ENCODE measurements at places on chromosomes 16 and 17.

- DNase-seq, result peak; percentile 11
Observed at GRCh38 chr16:83533193-83533592, 274.6 kb upstream of the HSBP1 start.

DNA sequence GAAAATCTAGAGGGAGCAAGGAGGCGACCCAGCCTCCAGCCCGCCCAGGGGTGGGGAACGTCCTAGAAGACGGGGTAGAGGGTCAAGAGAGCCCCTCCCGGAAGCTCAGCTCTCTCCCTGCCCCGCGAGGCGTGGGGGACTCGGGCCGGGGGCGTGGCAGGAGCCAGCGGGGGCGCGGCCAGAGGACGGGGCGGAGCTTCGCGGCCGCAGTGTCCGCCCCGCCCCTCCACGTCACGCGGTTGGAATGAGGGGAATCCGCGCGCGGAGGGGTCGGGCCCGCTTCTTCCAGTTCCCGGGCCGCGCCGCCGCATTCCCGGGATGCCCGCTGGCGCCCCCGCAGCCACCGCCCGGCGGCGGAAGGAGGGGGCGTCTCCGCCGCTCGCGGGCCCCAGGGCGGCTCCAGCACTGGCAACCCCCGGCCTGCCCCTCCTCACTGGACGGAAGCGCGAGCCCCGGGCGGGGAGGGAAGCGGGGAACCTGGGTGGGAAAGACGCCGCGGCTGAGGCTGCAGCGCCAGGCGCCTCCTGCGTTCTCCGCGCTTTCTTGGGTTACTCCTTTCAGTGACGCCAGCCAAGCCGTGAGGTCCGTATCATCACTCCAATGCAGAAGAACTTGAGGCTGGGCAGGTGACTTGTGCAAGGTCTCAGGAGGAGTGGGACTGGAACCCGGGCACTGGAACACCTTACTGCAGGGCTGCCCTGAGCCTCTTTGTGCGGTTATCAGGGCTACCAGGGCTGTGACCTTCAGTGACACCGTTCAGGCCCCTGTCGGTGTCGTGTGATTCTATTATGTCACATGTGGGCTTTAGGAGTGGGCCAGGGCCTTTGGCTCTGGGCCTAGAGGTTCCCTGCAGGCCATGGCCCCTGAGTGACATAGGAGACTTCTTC lies 4.3 kb downstream of the MYO1C start:
- DNase-seq, result peak; percentile 86

GRCh38 chr17:35542990-35543389 lies 5.5 kb upstream of the SLFN12L start:
- DNase-seq, result no peak

GRCh38 chr16:77977339-77977738 lies 45.0 kb upstream of the CLEC3A start:
- DNase-seq, result no peak

- no peak for DNase-seq
Observed at GRCh38 chr16:30982548-30983288, 2.3 kb upstream of the HSD3B7 start.

GRCh38 chr16:84312783-84313382 lies 18.2 kb downstream of the WFDC1 start:
- DNase-seq, result peak; percentile 90

- no peak for DNase-seq
Observed at GRCh38 chr16:9625122-9625521, 533.7 kb downstream of the HAPSTR1 start.

GRCh38 chr17:50481648-50482047 lies 3.0 kb downstream of the RSAD1 start:
- DNase-seq, result no peak

GRCh38 chr16:1818873-1819525 lies 7.6 kb downstream of the HAGH start:
- peak; percentile 49 for DNase-seq

- no peak for DNase-seq
Observed at GRCh38 chr17:78338486-78339259, 21.2 kb downstream of the SOCS3 start.

DNA sequence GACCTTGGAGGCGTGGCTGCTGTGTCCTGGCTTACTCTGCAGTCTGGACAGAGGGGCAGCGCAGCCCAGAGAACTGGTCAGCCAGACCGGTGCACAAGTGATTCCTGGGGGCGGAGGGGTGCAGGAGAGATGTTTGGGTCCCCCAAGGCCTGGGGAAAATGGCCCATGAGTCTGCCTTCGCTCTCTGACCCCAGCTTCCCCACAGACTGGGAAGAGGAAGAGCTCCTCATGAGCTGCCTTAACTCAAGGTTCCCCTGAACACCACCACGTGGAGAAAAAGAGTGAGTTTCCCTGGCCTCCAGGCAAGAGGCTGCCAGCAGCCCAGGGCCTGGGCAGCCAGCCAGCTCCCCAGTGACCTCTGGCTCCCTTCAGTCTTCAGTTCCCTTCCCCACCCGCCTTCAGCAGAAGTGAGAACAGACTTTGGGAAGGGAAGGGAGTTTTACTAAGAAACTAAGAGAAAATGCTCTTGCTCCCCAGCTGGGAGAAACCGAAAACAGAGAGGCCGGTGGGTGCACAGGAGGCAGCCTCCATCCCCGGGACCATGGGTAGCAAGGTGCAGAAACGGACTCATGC lies 2.0 kb upstream of the C17orf99 start:
- DNase-seq, result peak; percentile 87

GRCh38 chr16:49674351-49674851 lies 181.5 kb downstream of the ZNF423 start:
- no peak for DNase-seq

DNA sequence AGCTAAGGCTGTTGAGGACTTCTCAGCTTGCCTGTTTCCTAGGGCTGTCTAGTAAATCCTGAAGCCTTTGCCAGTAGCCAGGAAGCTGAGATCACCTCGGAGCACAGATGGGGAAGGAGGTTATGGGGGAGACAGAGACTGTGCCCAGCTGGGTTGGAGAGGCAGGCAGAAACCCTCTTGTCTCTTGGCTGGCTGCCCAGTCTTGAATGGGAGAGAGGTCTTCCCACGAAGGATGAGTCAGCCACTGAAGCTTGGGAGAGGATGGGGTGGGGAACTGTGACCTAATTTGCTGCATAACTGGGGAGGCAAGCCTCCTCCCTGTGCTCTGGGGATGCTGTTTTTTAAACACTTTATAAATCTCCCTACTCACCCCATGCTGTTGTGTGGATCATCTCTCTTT lies 69.8 kb downstream of the SHISA9 start:
- DNase-seq, result peak; percentile 89

- no peak for DNase-seq
Observed at GRCh38 chr17:4536742-4537411, 18.3 kb downstream of the MYBBP1A start.

- peak; percentile 19 for DNase-seq
Observed at GRCh38 chr17:8057691-8058114, 18.8 kb downstream of the ALOX15B start.

- DNase-seq, result no peak
Observed at GRCh38 chr17:4407851-4408250, 25.9 kb upstream of the SPNS3 start.

DNA sequence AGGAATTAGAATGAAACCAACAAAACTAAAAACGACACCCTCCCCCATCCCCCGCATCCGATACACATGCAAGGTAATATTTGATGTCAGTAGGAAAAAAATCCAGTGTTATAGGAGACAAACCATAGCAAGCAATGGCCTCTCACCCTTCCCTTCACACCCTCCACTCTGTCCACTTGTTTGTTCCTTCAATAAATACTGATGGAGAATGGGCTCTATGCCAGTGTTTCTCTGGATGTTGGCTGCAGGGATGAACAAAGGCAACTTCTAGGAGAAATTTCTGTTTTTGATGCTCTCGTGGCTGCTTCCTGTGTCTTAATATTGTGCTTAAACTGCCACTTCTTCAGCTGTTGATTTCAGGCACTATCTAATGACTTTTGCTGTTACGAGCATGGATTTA lies 98.8 kb downstream of the WWOX start:
- DNase-seq, result no peak

- peak; percentile 19 for DNase-seq
Observed at GRCh38 chr16:86216591-86216990, 293.7 kb upstream of the FOXF1 start.

- DNase-seq, result no peak
Observed at GRCh38 chr17:34530918-34531317, 48.5 kb upstream of the TMEM132E start.

DNA sequence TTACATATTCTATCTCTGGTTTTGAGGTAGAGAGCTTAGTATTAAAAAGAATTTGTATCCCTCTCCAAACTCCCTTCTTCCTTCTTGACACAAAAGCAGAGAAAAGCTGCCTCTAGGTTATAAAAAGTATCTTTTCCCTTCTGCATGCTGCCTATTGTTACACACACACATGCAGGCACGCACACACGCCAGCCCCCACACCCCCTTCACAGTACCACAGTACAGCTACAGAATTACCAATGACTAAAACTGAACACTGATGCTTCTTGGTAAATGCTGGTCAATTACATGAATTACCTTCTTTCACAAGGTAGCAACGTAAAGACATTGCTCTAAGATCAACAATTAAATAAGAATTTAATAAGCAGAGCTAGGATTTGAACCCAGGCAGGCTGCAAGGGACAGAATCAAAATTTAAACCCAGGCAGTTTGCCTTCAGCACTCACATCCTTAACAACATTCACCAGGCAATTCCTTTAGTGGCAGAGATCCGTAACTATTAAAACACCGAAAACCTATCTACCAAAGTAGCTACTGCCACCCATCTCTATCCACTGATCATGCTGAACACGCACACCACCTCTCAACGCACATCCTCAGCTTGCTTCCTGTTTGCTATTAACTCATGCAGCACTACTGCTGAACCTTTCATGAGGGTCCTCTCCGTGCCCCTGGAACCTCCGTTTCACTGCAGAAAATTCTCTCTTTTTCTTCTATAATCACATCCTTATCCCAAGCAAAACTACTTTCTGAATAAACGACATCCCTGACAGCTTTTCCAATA lies 37.8 kb downstream of the YWHAE start:
- DNase-seq, result no peak

- no peak for DNase-seq
Observed at GRCh38 chr16:57693550-57693949, 1.1 kb upstream of the DRC7 start.

- no peak for DNase-seq
Observed at GRCh38 chr16:56206951-56207350, 15.7 kb downstream of the GNAO1 start.

DNA sequence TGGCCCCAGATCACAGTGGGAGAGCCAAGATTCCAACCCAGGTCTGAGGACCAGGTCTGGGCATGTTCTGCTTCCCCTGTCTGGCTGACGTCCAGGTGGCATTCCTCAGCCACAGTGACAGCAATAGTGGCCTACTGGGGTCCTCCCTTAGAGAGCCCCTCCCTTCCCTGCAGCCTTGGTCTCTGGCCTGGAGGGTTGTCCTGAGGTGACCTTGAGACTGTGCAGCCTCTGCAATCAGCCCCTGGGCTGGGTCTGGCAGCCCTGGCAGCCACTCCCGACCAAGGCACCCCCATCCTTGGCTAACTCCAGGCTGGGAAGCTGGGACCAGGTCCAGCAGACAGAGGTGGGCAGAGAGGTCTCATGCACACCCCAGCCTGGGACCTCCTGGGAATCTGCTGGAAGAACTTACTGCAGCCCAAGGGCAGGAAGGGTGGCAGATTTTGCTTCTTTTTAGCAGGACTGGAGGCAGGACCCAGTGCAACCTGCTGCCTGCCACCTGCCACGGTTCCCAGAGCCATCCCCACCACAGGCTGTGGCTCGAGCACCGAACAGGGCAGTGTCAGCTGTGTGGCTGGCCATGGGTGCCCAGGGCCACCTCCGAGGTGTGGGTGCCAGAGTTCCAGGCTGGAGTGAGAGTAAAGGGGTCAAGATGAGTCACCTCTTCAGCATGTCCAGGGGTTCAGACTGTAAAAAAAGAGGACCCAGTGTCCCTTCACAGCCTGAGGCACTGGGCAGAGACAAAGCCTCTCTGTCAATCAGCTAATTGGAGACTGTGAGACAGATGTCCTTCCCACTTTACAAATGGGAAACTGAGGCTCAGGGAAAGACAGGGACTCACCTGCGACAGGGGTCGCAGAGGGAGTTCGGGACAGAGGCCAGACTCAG lies 12.6 kb downstream of the GRB7 start:
- peak; percentile 62 for DNase-seq

GRCh38 chr17:31537565-31538011 lies 146.1 kb downstream of the RAB11FIP4 start:
- no peak for DNase-seq

GRCh38 chr16:88479793-88480760 lies 27.0 kb downstream of the ZFPM1 start:
- DNase-seq, result no peak

- DNase-seq, result no peak
Observed at GRCh38 chr17:72599891-72600290, 479.1 kb downstream of the SOX9 start.

DNA sequence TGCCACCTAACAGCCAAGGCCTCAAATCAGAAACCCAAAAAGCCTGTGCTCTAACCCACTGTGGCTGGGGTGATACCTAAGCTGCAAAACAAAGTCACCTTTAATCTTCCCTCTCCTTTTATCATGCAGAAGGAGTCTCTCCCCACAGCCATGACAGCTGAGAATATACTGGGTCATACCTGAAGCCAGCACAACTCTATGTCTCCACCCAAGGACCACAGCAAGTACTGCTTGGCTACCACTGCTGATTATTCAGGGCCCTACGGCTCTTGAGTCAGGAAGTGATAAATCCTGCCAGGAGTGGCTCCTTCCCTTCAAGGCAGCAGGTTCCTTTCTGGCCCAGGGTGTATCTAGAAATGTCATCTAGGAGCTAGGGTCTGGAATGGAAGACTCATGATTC lies 151.5 kb upstream of the TOM1L1 start:
- DNase-seq, result no peak

DNA sequence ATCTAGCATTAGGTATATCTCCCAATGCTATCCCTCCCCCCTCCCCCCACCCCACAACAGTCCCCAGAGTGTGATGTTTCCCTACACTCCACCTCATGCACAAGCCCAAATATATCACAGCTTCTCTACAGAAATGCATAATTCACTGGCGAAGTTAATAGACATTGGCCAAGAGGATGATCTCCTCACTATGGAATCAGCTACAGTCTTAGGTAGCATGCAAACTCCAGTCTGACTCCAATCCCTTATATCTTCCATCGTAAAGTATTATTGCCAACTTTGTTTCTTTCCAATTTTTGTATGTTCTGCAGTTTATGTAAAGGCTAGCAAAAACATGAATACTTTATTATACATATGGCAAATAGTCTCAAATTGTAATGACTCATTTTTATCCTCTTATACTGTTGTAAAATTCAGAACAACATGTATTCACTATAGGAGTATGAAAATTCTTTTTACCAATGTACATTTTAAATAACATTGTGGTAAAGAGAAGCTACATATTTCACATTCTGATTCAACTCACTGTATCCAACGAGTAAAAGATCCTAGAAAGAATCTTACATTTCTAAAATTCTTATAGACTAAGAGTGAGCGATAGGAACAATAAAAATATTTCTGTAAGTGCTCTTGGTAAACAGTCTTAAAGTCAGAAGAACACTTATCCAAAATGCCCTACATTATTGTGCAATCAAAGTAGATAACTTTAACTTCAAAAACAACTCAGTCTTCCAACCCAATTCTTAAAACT lies 871 bp downstream of the ABCA8 start:
- no peak for DNase-seq

- no peak for DNase-seq
Observed at GRCh38 chr17:57667461-57667923, 77.6 kb downstream of the CCDC182 start.

- DNase-seq, result no peak
Observed at GRCh38 chr16:26594666-26595065, 472.1 kb upstream of the C16orf82 start.

- no peak for DNase-seq
Observed at GRCh38 chr17:59627770-59628171, 8.1 kb downstream of the CLTC start.

- DNase-seq, result no peak
Observed at GRCh38 chr17:79372470-79373238, 238.2 kb downstream of the RBFOX3 start.

Data from posterior cingulate gyrus (tissue), 11 donors.